ENCODE measurements at places on chromosomes 12 and 14.

- DNase-seq: no peak
Measured at GRCh38 chr14:72763892-72764291, 130.0 kb downstream of the DPF3 start.

DNA sequence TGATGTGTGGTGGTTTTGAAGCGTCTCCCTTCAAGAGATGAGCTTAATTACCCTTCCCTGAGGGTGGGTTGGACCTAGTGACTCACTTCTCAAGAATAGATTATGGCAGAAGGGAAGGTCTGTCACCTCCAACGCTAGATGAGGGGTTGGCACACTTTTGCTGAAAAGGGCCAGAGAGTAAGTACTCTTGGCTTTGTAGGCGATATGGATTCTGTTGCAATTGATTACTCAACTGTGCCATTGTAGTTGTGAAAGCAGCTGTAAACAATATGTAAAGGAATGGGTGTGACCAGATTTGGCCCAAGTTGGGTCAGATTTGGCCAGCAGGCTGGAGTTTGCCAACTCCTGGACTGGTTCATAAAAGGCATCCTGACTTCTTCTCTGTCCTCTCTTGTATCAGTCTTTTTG lies 53.3 kb downstream of the SMIM41 start:
- no peak for DNase-seq

- no peak for DNase-seq
Measured at GRCh38 chr12:111056618-111057521, 136.5 kb upstream of the MYL2 start.

GRCh38 chr12:118035190-118036041 lies 18.9 kb downstream of the RFC5 start:
- DNase-seq: peak; percentile 36

DNA sequence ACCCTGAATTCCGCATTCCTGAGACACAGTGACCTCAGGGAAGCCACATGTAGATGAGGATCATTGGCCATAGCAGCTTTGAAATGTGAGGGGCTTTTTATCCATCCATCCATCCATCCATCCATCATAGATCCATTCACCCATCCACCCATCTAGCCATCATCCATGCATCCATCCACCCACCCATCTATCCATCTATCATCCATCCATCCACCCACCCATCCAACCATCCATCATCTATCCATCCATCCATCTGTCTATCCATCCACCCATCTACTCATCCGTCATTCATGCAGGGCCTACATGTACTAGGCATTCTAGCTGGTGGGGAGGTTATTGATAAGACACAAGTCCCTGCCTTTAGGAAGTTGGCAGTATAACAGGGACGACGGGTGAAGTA lies 27.9 kb upstream of the CEBPE start:
- no peak for DNase-seq

- DNase-seq: no peak
Measured at GRCh38 chr12:54296393-54297099, 4.3 kb downstream of the NFE2 start.

GRCh38 chr12:116856729-116857128 lies 24.5 kb downstream of the HRK start:
- DNase-seq: no peak

GRCh38 chr12:78331753-78332152 lies 501.1 kb downstream of the NAV3 start:
- DNase-seq: peak; percentile 86

DNA sequence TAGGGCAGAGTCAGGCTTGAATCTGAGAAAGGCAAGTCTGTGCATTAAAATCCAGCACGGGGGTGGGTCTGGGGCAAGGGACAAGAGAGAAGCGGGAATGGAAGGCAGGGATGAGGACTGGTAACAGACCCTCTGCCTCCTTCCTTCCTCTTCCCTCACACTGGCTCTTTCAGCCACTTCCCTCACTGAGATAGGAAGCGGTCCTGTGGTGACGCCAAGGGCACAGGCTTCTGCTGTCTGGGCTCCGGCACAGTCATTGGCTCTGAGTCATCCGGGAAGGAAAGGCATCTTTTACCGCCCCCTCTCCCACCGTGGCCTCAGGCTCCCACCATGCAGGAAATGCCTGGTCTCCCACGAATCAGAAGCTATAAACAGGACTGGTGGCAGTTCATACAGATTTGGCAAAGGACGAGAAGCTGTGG lies 70.2 kb downstream of the ETV6 start:
- no peak for DNase-seq

- DNase-seq: no peak
Measured at GRCh38 chr12:45727980-45728629, 1.4 kb upstream of the ARID2 start.

- no peak for DNase-seq
Measured at GRCh38 chr12:123998344-123998990, 25.5 kb downstream of the ZNF664 start.

- DNase-seq: peak; percentile 7
Measured at GRCh38 chr14:51087031-51087441, 7.9 kb downstream of the TRIM9 start.

DNA sequence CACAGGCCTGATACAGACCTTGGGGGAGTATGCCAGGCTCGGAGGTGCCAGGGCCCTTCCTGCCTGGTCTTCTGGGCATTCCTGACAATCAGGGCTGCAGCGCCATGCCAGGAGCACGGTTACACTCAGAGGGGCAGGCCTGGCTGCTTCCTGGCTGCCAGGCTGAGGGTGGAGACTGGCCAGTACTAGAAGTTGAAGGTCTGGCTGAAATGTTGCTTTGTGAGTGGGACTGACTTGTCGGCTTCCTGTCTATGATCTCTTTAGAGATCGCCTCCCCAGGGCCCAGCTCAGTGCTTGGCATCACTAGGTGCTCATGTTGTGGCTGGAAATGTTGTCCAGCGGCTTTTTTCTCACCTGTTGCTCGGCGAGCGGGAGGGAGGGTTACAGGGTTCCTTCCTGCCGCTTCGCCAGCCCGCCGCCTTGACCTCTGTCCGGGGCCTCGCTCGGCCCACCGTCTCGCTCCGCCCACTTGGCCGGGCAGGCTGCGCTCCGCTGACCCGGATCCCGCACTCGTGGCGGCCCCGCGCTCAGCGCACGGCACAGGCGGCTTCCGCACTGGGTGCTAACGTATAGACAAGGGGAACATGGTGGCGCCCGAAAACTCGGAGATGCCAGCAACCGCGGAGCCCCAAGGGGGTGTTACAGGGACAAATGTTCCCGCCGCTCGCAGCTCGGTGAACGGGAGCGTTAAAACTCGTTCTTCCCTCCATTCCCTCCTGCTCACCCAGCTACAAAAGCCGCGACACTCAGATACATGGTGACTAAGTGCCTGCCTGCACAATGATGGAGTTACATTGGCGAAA lies 32.6 kb downstream of the PAPLN start:
- no peak for DNase-seq

- DNase-seq: no peak
Measured at GRCh38 chr14:88170333-88170732, 152.7 kb downstream of the KCNK10 start.

DNA sequence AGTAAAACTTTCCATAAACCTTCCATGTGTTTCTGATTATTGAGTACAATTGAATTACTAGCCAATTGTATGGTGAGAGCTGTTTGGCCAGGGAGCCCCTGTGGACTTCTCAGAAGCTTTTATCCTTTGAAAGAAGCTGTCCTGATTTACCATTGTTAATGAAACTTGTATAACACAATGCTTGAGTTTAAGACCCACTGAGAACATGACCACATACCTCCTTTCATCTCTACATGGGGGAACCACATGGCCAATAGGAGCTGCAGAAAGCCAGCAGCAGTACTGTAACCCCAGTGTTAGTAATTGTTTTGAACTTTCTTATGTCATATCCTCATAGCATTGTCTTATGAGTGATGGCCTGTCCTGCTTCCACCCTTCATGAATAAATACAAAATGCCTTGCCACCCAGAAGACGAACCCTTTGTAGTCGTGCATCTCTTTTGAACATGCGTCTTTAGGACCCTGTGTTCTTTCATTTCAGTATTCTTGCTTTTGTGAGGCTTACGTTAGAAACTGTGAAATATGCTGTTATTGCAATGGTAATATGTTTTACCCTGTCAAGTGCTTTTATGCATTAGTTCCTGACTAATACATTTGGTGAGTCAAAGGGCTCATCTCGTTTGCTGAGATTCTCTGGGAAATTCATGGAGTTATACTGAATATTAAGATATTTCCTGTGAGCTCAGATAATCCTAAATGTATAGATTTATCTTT lies 815.7 kb downstream of the NRXN3 start:
- no peak for DNase-seq

- DNase-seq: no peak
Measured at GRCh38 chr14:101810897-101811621, 49.5 kb downstream of the PPP2R5C start.

DNA sequence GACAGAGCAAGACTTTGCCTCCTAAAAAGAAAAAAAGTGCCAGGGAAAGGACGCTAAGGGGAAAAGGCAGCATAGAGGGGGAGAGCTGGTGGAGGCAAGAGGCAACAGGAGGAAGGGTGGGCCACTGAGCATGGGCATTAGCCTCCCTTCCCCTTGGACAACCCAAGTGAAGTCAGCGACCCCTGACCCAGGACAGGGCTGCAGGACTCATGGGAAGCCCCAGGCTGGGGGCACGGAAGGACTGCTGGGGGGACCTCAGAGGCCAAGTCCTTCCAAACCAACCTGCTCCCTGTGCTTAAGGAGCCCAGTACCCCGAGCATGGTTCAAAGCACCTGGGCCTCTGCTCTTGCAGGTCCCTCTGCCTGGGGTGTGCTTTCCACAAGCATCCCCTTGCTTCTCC lies 27.5 kb downstream of the CMKLR1 start:
- no peak for DNase-seq

DNA sequence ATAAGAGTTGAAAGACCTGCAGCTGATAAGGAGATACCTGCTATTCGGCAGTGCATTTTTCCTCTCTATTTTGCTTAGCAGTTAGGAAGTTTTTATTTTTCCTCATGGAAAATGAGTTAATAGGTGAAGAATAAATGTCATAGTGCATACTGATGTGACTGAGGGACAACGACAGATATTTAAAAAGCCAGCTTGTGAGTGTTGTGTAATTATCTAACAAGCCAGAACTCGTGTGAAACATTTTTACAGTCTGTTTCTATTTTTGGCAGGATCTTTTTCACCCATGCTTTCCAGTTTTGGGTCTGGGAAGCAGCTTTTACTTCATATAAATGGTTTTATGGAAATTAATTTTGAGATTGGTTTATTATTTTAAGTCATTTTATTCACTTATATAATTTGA lies 2.9 kb downstream of the FBXO34 start:
- DNase-seq: no peak

DNA sequence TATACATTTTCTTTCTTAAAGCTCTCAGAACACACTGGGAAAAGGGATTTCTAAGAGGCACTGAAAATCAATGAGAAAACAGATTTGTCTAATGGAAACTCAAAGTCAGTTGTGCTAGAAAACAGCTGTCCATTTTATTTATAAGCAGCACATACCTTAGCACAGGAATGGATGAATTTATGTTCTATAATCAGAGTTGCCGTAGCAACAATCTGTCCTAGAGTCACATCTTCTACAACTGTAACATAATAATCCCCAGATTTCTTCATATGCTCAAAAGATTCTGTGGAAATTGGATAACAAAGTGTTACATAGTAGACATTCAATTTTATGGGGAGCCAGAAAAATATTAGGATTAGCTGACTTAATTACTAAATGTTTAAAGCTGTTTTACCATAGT lies 9.8 kb downstream of the GNPNAT1 start:
- no peak for DNase-seq

- DNase-seq: no peak
Measured at GRCh38 chr12:8065991-8066594, at the start of gene C3AR1. Gene C3AR1 (minus strand): TSS chr12:8066359. CDS start chr12:8060185, 6,174 bp downstream.

- no peak for DNase-seq
Measured at GRCh38 chr12:5430641-5431603, 986 bp upstream of the NTF3 start.

DNA sequence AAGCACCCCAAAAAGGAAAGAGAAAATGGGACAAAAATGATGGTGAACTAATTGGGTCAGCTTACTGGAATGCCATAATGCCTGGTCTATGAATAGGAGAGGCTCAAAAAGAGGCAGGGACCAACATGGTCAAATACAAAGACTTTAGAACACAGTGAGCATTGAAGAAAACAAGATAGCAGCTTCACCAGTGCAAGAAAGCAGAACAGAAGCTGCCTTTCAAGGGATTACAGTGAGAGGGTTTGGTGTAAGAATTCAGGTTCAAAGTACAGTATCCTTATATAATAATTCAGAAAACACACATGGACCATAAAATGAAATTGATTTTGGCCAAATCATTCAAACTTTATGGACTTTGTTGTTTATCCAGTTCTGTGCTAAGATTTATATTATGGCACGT lies 162.1 kb downstream of the NAV3 start:
- no peak for DNase-seq

- DNase-seq: no peak
Measured at GRCh38 chr14:101588990-101589389, 27.7 kb downstream of the DIO3 start.

- DNase-seq: no peak
Measured at GRCh38 chr14:59273737-59274136, 85.3 kb downstream of the DAAM1 start.

Data from NCI-H345 (cell line).